ENCODE measurements at places on chromosomes 2 and 18. TPM values are rescaled to one million over a fixed set of nuclear protein-coding genes. Genes with fewer than 3 reads are reported as not detected.

The GLI2 gene
- total RNA-seq = 0.09 TPM

The ZC3H6 gene
- 3.0 TPM for total RNA-seq

The NGEF gene
- total RNA-seq = under 0.01 TPM

The LYG2 gene
- total RNA-seq = not detected

The RGPD3 gene
- 0.17 TPM for total RNA-seq

The PRSS56 gene
- total RNA-seq = not detected

The THAP4 gene
- total RNA-seq = 34.5 TPM

The CFC1 gene
- total RNA-seq = not detected

The ALLC gene
- total RNA-seq = not detected

The CPS1 gene
- 0.22 TPM for total RNA-seq

The COL5A2 gene
- total RNA-seq = 18.8 TPM

The IL36G gene
- not detected for total RNA-seq

The LIMS3 gene
- 17.3 TPM for total RNA-seq

The TBC1D8 gene
- total RNA-seq = 89.3 TPM

The EMILIN1 gene
- 34.8 TPM for total RNA-seq

The THSD7B gene
- not detected for total RNA-seq

The IL1RN gene
- total RNA-seq = not detected

The PLGLB2 gene
- 1.8 TPM for total RNA-seq

The CD302 gene
- total RNA-seq = 13.1 TPM

The TFCP2L1 gene
- total RNA-seq = not detected

The CNDP1 gene
- total RNA-seq = not detected

Measured in dermis lymphatic vessel endothelial cell (primary cell).